Stimulated activated CD8-positive, alpha-beta memory T cell treated with anti-CD3 and anti-CD28 coated beads, Interleukin-2, amount 100 ng/mL, for 1 hour (primary cell): ENCODE measurements at places on chromosomes 1 and 21.

DNA sequence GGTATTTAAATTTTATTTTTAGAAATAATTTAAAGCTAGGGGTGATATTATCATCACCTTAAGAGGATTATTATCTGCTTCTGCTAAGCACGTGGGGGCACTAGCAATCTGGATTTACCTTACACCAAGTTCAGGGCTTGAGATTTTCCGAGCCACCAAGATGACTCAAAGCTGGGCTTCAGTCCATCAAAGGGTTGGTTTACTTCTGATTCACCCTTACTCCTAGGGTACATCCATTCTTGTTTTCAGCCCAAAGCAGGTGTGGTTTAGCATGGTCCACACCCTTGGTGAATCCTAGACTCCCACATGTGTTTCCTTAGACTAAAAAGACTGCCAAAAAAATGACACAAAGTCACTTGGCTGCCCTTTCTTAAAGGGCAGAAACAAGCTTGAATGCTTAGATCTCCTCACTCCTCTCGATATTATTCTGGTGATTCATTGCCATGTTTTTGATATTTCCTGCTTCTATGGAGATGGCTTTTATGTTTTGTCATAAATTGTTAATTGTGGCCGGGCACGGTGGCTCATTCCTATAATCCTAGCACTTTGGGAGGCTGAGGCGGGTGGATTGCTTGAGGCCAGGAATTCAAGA, 9.8 kb upstream of the PRSS38 start:
- DNase-seq = no peak

- DNase-seq = no peak
Measured at GRCh38 chr1:46152016-46152415, 19.6 kb upstream of the PIK3R3 start.

DNA sequence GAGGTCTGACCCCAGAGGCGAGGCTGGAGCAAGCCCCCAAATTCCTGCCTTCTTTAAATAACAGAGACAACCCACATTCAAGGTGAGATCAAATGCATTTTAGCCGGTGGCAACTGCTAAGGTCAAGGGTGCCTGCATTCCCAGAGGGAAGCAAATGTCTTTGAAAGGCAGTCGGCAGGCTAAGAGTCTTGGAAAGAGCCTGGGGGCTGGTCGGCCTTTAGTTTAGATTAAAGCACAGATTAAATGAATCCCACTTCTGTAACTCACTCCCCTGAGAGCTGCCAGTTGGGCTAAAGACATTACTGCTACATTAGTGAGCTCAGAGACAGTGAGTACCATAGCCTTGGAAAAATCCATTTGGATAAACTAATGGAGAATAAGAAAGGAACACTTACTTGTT, 59.2 kb downstream of the HTR6 start:
- no peak for DNase-seq

DNA sequence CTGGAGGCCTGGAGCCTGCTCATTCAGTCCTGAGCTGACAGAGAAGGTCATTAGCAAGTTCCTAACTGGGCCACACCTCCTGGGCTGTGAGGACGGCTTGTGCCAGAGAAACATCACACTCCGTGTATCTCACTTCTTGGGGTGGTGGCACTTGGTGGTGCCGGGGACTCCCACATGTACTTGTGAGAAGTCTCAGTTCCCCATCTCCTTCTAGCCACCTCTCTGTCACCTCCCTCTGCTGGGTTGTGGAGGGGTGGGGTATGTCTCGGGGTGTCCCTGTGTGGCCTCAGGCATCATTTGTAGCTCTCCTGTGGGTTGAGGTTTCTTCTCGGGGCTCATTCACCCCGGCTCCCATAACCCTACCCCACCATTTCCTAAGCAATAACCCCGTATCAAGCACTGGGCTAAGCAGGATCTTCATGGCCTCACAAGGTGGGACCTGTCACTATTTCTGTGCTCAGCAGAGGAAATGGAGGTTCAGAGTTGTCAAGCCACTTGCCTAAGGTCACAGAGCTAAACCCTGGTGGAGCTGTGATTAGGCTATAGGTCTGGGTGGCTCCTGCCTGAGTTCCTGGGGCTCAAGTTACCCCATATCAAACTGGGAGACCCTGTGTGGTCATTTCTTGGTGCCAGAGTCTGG, 62.5 kb downstream of the UBIAD1 start:
- DNase-seq = peak; percentile 3

DNA sequence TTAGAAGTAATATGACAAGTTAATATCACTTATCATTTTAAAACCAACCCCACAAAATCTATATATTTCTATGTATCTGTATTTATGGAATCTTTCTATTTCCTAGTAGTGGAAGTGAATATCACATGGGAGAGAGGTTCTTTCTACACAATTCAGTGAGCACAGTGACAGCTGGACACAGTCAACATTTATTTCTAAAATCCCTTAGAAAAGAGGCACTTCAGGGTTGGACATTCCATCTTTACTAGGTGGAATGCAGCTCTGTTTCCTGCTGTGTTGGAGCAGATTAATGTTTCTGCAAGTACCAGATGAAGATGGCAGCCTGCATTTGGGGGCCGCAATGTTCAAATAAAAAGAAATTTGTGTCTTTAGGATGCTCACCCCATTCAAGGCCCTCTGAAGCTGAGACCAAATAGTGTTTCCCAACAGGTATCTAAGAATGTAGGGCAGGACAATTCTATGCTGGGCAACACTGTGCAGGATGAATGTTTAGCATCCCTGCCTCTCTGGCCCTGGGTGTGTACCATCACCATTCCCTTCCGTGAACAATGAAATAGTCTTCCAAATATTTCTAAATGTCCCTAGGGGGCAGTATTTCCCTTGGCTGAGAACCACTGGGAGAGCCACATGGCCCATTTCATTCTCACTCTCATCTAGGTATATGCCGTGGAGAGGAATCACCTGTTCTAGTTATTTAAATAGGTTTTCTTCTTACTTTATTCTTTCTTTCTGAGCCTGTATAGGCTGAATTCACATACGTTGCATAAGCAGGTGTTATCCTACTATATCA, 394.8 kb downstream of the PRDM2 start:
- DNase-seq = no peak

- peak; percentile 72 for DNase-seq
Measured at GRCh38 chr1:1200876-1201810, 5.2 kb downstream of the TNFRSF18 start.

DNA sequence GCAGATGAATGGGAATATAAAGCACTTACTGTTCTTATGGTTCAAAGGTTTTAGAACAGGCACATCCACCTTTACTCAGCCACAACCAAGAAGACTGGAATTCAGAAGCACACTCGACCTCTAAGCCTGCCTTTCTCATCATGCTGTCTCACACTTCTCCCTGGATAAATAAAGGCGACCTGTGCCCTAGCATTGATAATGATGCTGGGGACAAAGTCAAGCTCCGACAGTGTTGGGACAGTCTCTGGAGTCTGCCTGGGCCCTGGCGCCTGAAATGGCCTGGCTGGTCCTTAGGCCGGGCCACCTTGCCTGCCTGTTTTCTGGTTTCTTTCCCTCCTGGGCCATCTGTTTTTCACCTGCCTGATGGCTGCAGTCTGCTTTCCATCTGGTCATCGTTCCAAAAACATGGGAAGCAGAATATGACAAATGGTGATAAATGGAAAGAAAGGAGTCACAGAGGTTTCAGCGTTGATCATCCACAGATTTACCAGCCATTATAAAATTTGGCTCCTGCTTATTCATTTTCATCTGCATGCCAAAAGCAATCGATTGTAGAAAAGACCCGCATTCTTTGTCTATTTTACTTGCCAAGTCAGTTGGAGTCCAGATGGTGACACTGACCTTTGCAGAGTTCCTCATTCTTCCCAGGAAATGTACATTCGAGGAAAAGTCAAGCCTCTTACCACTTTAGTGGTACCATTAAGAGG, 91.2 kb upstream of the KCNJ15 start:
- DNase-seq = no peak

DNA sequence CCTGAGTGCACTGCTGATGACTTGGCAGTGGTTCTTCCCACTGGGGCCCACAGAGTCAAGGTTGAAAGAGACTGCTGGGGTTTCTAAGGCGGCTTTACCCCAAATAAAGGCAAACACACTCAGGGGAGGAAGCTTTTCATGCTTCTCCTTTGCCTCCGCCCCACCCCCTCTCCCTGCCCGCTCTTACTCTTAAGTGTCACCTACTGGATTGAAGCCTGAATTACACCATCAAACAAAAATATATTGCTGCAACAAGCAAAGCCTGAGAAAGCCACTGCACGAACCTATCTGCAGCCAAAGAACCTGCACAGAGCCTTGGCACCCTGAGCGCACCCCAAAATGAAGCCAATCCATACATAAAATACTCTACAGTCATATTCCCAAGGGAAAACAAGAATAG, 63.1 kb downstream of the PTGFR start:
- no peak for DNase-seq

GRCh38 chr1:233587958-233588799, 25.7 kb upstream of the KCNK1 start:
- DNase-seq = no peak

DNA sequence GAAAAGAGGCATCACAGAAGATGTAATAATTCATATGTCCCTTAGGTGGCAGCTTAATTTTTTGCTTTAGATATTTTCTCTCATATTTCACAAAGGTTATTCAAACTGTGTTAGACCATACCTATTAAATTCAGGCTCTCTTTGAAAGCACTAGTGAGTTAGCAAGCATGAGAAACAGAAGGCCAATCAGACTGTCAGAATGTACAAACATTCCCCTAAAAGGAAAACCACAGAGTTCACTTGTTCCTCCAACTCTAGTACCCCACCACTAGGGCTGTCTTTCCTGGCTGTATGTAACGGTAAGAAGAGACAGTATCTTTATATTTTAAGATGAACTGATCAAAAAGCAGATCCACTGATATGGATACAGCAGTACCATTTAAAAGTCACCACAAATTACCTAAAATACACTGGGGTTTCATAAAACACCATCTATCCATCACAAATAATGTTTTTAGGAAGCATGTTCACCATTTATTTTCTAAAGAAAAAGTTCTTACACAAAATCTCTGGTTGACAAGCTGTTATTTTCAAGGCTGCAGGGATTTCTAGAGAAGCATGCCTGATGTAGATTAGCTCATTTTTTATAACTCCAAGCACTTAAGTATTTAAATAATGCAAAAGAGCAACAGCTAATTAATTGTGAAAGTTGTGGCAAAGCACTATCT, 1.8 kb downstream of the ARPC5 start:
- no peak for DNase-seq

GRCh38 chr1:97297611-97298010, 576.0 kb downstream of the PTBP2 start:
- no peak for DNase-seq

- DNase-seq = no peak
Measured at GRCh38 chr1:23148084-23148483, 20.6 kb downstream of the LUZP1 start.

DNA sequence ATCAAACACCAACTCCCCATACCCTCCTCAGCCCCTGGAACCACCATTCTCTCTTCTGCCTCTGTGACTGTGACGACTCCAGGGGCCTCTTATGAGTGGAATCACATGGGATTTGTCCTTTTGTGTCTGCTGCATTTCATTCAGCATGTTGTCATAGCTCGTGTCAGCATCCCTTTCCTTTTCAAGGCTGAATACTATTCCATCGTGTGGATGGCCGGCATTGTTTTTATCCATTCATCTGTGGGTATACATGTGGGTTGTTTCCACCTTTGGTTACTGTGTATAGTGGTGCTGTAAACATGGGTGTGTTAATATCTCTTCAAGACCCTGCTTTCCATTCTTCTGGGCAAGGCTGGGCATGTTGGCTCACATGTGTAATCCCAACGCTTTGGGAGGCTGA, 17.1 kb upstream of the OBSCN start:
- DNase-seq = no peak

- no peak for DNase-seq
Measured at GRCh38 chr21:37228003-37228400, 39.1 kb downstream of the VPS26C start.

DNA sequence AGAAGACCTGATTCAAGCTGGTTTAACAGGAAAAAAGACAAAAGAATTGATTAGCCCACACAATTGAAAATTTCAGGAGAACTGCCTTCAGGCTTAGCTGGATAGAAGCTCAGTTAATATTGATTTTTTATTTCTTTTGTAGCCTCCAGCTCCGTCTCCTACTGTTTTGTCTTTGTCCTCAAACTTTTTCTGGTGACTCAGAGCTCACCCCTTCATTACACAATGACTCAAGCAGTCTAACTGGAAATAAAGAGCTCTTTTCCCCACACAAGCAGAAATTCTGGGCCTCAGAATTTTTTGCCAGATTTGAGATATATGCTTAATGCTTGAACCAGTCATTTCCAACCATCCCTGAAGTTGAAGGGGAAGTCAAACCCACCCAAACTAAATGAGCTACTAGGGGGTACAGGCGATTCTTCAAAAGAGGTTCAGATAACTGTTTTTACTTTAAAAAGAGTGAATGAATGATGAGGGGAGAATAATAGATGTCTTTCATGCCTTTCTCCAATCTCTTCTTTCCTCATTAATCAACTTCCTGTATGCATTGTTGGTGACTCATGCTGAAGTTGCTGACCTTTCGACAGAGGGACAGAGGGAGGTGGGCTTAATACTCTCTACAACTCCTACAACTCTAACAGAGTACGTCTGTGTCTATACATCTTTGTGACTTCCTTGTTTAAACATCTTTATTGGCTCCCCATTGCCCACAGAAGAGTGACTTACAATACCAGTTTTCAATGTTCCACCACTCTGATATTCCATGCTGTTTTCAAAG, 6.2 kb upstream of the ACP6 start:
- DNase-seq = no peak

DNA sequence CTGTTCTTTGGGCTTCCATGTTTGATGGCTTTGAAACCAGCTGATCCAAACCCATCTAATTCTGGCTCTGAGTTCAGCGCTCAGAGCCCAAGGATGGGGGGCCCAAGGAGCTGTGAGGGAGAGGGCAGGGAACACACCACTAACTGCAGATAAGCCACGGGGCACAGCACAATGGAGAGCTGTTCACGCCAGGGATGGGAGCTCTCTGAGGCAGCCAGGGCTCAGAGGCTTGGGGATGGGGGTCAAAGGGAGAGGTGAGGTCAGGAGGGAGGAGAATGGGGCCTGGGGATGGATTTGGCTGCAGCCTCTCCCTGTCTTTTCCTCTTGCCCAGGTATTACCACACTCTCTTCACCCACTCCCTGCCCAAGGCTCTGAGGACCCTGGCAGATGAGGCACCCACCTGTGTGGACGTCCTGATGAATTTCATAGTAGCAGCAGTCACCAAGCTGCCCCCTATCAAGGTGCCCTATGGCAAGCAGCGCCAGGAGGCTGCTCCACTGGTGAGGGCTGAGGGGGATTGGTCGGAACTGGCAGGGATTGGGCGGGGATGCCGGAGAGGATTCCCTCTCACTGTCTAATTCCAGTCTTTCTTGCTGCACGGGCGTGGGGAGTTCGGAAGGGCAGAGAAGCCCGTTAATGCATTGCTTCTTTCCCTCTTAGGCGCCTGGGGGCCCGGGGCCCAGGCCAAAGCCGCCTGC, 11.3 kb downstream of the SLC30A2 start:
- DNase-seq = no peak

DNA sequence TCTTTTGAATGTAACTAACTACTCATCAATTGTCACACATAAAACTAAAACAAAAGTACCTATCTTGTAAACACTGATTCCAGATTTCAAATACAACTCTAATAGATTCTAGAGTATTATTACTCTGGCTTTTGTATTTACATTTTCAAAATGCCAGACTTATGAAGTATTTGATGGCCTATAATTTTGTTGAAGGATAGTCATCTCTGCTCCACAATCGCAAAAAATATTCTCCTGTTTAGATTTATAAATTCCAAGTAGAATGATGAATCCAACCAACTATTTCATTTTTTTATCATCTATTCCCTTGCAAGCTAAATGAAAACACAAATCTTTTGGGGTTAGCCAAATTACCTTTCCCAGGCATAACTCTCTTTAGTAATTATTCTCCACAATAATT, 75.0 kb upstream of the GUCA2A start:
- no peak for DNase-seq
